GM12878 (cell line): ENCODE measurements at places on chromosomes 7 and 10.

- no peak overlapping the region for H3K4me3 ChIP-seq
- H3K27ac ChIP-seq = no peak overlapping the region
These were observed 272.8 kb upstream of the IMMP2L start for GRCh38 chr7:111835066-111835465.

DNA sequence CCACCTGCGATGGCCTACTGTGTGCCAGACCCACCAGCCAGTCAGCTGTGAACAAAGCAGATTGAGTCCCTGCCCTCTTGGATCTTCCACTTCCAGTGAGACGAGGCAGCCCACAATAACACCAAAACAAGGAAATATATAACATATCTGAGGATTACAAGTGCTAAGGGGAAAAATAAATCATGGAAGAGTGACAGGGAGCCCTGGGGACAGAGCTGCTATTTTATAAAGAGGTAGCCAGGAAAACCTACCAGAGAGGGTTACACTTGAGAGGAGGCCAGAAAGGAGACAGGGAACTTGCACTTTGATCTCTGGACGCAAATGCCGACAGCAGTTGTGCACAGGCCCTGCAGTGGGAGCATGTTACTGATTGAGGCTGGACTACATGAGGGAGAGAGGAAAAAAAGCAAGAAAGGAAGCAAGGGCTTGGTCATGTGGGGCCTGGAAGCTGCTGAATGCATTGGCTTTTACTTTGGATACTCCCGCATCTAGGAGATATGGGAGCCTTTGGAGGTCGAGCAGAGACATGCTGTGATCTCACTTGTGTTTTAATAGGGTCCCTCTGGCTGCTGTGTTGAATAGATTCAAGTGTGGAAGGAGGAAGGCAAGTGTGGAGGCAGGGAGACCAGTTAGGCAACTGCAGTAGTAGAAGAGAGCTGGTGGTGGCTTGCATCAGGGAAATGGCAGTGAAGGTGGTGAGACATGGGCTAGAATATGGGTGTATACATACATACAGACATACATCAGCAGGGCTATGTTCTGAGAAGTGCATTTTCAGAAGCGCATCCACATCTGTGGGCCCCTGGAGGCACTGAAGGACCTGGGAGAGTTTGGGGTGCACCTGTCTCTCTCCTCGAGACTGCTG lies 26.2 kb downstream of the MINDY4 start:
- H3K27ac ChIP-seq = no peak overlapping the region
- H3K4me3 ChIP-seq = no peak overlapping the region
- no peaks in the 10 kb centered on the region for H3K36me3 ChIP-seq
- H3K4me1 ChIP-seq = peaks cover 18% of the 10 kb centered on the region
- no peaks in the 10 kb centered on the region for H3K27me3 ChIP-seq

- no peak overlapping the region for H3K27ac ChIP-seq
- DNase-seq = no peak
- no peaks in the 10 kb centered on the region for H3K27me3 ChIP-seq
- H3K36me3 ChIP-seq = no peaks in the 10 kb centered on the region
- no peak overlapping the region for H3K4me3 ChIP-seq
These were observed 55.3 kb upstream of the ZNF438 start for GRCh38 chr10:31087011-31087410.

- H3K27me3 ChIP-seq = no peaks in the 10 kb centered on the region
- no peaks in the 10 kb centered on the region for H3K36me3 ChIP-seq
- no peak overlapping the region for H3K4me3 ChIP-seq
- H3K4me1 ChIP-seq = no peaks in the 10 kb centered on the region
These were observed 34.2 kb upstream of the FAM221A start for GRCh38 chr7:23645822-23646221.

GRCh38 chr10:6020826-6021225 lies 41.3 kb downstream of the IL2RA start:
- no peak for DNase-seq
- no peaks in the 10 kb centered on the region for H3K36me3 ChIP-seq
- no peak overlapping the region for H3K27ac ChIP-seq
- no peaks in the 10 kb centered on the region for H3K4me1 ChIP-seq
- H3K27me3 ChIP-seq = no peaks in the 10 kb centered on the region

- no peaks in the 10 kb centered on the region for H3K36me3 ChIP-seq
- no peak overlapping the region for H3K4me3 ChIP-seq
- no peak overlapping the region for H3K27ac ChIP-seq
These were observed 60.7 kb downstream of the CD36 start for GRCh38 chr7:80699045-80699638.

DNA sequence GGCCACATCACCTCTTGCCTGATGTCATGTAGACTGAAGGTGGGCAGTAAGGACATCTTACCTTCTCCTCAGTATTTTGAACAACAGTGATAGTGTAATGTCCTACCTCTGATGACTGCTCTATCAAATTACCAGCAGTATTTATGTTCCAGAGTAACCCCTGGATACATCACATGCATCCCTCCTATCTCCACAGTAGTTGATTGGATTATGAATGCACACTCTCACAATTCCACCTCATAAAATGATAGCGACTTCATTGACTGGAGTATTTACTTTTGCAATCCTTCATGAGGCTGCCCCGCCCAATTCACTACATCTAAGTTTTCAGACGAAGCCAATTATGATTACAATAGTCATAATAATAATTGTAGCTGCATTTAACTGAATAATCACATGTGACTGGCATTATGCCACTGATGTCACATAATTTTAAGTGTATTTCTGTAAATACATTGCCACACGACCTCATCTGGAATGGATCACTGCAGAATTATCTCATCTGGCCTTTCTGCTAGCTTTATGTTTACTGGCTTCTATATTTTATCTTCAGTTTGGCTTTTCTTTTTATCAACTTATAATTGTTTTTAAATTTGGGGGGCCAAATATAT lies 268.9 kb downstream of the SLC25A13 start:
- H3K36me3 ChIP-seq = no peaks in the 10 kb centered on the region
- DNase-seq = no peak
- H3K27me3 ChIP-seq = no peaks in the 10 kb centered on the region
- no peak overlapping the region for H3K4me3 ChIP-seq
- no peak overlapping the region for H3K27ac ChIP-seq
- no peaks in the 10 kb centered on the region for H3K4me1 ChIP-seq

- no peaks in the 10 kb centered on the region for H3K4me1 ChIP-seq
- DNase-seq = no peak
- no peak overlapping the region for H3K4me3 ChIP-seq
- peaks cover 3% of the 10 kb centered on the region; the same call in 1 of the 2 replicates for H3K27me3 ChIP-seq
- H3K27ac ChIP-seq = no peak overlapping the region
These were observed 2.6 kb downstream of the NPTX2 start for GRCh38 chr7:98619450-98620321.

DNA sequence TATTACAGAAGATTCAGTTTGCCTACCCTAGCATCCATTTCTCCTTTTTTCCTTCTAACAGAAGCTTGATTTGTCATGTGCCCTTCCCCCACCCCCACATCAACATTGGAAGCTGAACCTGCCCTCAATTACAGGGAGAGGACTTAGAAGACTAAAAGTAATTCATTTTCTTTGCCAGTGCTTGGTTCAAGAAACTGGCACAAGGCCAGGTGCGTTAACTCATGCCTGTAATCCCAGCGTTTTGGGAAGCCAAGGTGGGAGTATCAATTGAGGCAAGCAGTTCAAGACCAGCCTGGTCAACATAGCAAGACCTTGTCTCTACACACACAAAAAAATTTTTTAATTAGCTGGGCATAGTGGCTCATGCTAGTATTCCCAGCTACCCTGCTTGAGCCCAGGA lies 32.6 kb downstream of the CCNJ start:
- no peak for DNase-seq
- H3K27ac ChIP-seq = no peak overlapping the region
- no peaks in the 10 kb centered on the region for H3K27me3 ChIP-seq
